ENCODE measurements at places on chromosomes 5 and 9. TPM values are rescaled to one million over a fixed set of nuclear protein-coding genes. Genes with fewer than 3 reads are reported as not detected.

- no peak overlapping the region for H3K4me3 ChIP-seq
- H3K36me3 ChIP-seq, result peaks cover 15% of the 10 kb centered on the region
- no peak overlapping the region for H3K27ac ChIP-seq
Measured at GRCh38 chr5:40717281-40717680, 37.6 kb downstream of the PTGER4 start.

GRCh38 chr5:35783551-35783950 lies 73.1 kb upstream of the IL7R start:
- H3K27ac ChIP-seq, result no peak overlapping the region
- H3K27me3 ChIP-seq, result no peaks in the 10 kb centered on the region
- H3K36me3 ChIP-seq, result no peaks in the 10 kb centered on the region
- no peaks in the 10 kb centered on the region for H3K4me1 ChIP-seq
- H3K4me3 ChIP-seq, result no peak overlapping the region
- no peak for DNase-seq

DNA sequence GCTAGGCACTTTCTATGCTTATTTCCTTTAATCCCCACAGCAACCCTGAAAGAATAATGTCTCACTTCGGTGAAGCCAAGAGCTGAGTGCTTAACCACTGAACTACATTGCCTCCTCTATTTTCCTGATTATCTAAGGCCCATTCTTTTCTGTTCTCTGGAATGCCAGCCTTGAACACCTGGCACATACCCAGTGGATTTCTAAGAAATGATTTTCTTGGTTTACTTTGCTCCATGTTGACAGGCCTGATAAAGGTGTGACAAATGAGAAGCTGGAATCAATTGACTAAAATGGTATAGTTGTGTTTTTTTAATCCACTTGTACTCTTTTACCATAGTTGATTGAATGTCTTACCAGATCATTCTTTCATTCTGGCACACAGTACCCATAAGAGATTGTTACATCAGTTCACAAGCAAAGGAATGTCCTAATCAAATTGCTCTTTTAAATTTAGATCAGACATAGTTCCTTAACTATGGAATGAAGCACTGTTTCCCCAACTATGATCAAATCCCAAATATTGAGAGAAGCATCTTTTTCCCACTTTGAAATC lies 9.0 kb upstream of the ENC1 start:
- H3K4me1 ChIP-seq, result no peaks in the 10 kb centered on the region
- DNase-seq, result no peak
- H3K27me3 ChIP-seq, result peaks cover 14% of the 10 kb centered on the region

- H3K4me1 ChIP-seq, result no peaks in the 10 kb centered on the region
- no peaks in the 10 kb centered on the region for H3K27me3 ChIP-seq
- DNase-seq, result no peak
- no peak overlapping the region for H3K27ac ChIP-seq
- H3K36me3 ChIP-seq, result no peaks in the 10 kb centered on the region
Measured at GRCh38 chr9:82895822-82896110, 167.2 kb downstream of the RASEF start.

DNA sequence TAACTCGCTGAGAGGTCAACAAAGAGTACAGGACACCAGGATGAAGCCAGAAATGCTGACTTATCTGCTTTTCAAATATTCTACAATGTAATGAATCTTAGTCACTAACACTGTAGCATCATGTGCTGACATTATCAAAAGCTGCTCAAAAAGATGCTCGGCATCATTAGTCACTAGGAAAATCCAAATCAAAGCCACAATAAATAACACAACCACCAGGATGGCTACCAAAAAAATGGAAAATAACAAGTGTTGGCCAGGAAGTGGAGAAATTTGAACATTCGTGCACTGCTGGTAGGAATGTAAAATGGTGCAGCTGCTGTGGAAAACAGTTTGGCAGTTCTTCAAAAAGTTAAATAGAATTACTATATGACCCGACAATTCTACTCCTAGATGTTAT lies 269.1 kb downstream of the GLIS3 start:
- no peak overlapping the region for H3K4me3 ChIP-seq
- no peak for DNase-seq
- no peaks in the 10 kb centered on the region for H3K36me3 ChIP-seq
- H3K27ac ChIP-seq, result no peak overlapping the region

GRCh38 chr5:139299486-139299885 lies 5.9 kb downstream of the MATR3 start:
- H3K4me3 ChIP-seq, result peak overlapping the region; percentile 46
- peak overlapping the region; percentile 65 for H3K27ac ChIP-seq
- H3K27me3 ChIP-seq, result no peaks in the 10 kb centered on the region
- H3K36me3 ChIP-seq, result no peaks in the 10 kb centered on the region

- no peaks in the 10 kb centered on the region for H3K4me1 ChIP-seq
- no peaks in the 10 kb centered on the region for H3K27me3 ChIP-seq
- H3K36me3 ChIP-seq, result no peaks in the 10 kb centered on the region
- H3K27ac ChIP-seq, result no peak overlapping the region
- no peak for DNase-seq
- H3K4me3 ChIP-seq, result no peak overlapping the region
Measured at GRCh38 chr5:148206620-148207019, 3.8 kb downstream of the SPINK6 start.

DNA sequence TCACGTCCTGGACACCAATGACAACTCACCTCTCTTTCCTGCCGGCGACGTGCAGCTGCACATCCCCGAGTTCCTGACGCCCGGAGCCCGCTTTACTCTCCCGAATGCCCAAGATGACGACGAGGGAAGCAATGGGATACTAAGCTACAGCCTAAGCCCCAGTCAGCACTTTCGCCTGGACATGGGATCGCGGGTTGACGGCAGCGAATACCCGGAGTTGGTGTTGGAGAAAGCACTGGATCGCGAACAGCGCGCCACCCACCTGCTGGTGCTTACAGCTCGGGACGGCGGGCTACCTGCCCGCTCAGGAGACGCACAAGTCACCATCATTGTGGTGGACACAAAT lies 1.1 kb downstream of the PCDHAC1 start:
- H3K36me3 ChIP-seq, result no peaks in the 10 kb centered on the region
- DNase-seq, result no peak
- no peak overlapping the region for H3K27ac ChIP-seq
- peaks cover 58% of the 10 kb centered on the region for H3K27me3 ChIP-seq
- H3K4me3 ChIP-seq, result peak overlapping the region; percentile 78

DNA sequence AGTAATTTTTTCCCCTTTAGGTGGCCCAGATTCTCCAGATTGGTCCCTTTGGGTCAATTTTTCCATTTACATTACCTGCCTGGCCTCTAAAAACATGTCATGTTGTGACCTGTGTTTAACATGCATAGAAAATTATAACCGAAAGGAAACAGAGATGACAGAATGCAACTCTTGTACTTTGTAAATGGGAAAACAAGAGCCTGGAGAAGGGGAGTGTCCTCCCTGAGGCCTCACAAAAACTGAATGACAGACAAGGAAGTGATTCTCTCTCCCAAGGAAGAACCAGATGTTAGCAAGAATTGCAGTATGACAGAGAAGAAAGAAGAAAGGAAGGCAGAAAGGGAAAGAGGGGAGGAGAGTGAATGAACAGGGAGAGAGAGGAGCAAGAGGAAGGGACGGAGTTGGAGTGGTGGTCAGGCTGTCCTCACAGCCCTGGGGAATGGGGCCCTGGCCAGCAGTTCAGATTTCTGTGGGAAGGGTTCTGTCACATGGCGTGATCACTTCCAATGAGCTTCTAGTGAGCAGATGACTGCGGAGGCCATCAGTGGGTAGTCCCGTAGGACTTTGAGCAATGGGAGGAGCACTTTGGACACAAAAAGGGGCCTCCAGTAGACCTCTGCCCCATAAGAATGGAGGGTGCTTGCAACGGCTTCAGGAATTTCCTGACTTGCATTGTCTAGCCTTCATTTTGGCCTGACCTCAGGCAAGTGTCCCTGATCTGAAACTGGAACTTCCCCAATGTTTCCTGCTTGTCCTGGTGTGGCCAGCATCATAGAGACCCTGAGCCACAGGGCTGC lies 31.6 kb downstream of the ABLIM3 start:
- H3K36me3 ChIP-seq, result no peaks in the 10 kb centered on the region
- DNase-seq, result no peak
- H3K4me3 ChIP-seq, result no peak overlapping the region
- H3K27me3 ChIP-seq, result peaks cover 19% of the 10 kb centered on the region
- no peak overlapping the region for H3K27ac ChIP-seq
- no peaks in the 10 kb centered on the region for H3K4me1 ChIP-seq

DNA sequence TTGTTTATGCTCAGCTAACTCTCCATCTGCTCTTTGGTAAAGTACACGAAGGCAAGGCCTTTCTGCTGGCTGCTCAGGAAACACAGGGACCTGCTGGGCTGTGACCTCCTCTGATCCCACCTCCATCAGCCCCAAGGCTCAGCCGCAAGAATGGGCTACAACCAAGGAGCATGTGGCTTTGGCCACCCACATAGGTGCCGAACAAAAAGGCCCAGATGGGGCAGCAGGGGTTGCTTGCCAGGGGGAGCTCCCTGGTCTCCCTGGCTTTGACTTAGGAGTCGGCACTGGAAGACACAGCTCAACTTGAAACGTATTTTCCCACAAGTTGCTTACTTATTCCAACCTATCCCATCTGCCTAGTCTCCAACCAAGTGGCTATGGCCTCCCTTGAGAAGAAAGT lies 461.1 kb downstream of the ICE1 start:
- no peak overlapping the region for H3K27ac ChIP-seq
- DNase-seq, result no peak
- H3K27me3 ChIP-seq, result peaks cover 8% of the 10 kb centered on the region
- no peaks in the 10 kb centered on the region for H3K36me3 ChIP-seq
- H3K4me1 ChIP-seq, result no peaks in the 10 kb centered on the region

DNA sequence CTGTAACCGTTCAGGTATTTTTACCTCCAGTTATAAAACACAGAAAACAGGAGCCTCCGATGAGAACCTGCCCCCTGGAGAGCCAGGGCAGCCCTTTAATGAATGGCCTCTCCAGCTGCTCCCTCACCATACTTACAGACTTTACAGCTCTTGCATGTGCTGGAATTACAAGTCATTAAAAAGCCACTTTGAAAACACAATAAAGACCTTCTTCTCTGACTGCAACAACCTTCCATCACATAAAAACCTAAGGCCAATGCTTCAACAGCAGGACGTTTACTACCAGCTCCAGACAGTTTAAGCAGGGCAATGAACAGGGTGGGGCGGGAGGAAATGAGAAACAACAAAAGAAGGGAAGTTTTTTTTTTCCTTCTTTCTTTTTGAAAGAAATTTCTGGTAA lies 213.8 kb downstream of the MLLT3 start:
- no peak overlapping the region for H3K4me3 ChIP-seq
- no peak for DNase-seq
- H3K36me3 ChIP-seq, result no peaks in the 10 kb centered on the region
- H3K27me3 ChIP-seq, result no peaks in the 10 kb centered on the region
- peaks cover 9% of the 10 kb centered on the region for H3K4me1 ChIP-seq

DNA sequence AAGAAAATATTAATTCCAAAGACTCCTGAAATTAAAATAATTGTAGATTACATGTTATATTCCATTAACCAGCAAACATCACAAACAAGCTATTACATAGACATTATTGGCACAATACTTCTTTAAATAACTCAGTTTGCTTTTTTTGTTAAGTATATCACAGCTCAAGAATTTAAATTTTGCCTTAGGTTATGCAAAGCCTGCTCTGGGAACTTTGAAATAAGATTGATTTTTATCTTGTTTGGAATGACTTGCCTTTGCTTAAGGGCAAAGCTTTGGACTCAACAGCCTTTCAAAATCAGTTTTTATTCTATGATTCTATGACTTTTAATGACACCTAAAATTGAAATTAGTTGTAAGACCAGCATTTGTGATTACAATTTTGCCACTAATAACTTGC lies 78.2 kb downstream of the ALDH7A1 start:
- no peak for DNase-seq
- no peaks in the 10 kb centered on the region for H3K36me3 ChIP-seq
- H3K27ac ChIP-seq, result no peak overlapping the region
- no peaks in the 10 kb centered on the region for H3K4me1 ChIP-seq

GRCh38 chr5:1311439-1312055 lies 16.7 kb upstream of the TERT start:
- no peak overlapping the region for H3K27ac ChIP-seq
- H3K36me3 ChIP-seq, result peaks cover 10% of the 10 kb centered on the region
- no peak overlapping the region for H3K4me3 ChIP-seq
- no peak for DNase-seq

DNA sequence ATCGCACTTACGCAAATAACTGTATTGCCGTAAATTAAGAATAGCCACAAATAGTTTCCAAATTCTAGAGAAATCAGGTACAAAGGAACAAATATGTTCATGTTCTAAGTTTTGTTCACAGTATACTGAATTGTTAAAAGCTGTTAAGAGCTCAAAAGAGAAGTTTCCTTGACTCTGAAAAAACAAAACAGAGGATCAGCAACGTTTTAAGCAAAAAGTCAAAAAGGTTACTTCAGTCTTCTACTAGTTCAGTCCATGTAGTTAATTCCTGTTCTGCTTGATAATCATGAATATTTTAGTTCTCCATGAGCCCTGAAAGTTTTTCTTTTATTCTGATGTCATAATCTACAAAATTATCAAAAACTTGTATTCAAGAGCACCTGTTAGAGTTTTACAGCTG lies 128.6 kb upstream of the MAST4 start:
- peaks cover 9% of the 10 kb centered on the region for H3K36me3 ChIP-seq
- DNase-seq, result no peak
- H3K4me1 ChIP-seq, result peaks cover 6% of the 10 kb centered on the region
- H3K4me3 ChIP-seq, result no peak overlapping the region

- no peak overlapping the region for H3K4me3 ChIP-seq
- H3K27ac ChIP-seq, result no peak overlapping the region
Measured at GRCh38 chr5:88544671-88545070, 276.0 kb upstream of the TMEM161B start.

Gene SYK
- 261 TPM for polyA plus RNA-seq

Gene TAF9
- 123 TPM for polyA plus RNA-seq

Gene CDKN2B-AS1
- polyA plus RNA-seq, result 0.48 TPM

Gene PAX5
- polyA plus RNA-seq, result 17.1 TPM

Gene EIF4EBP3
- polyA plus RNA-seq, result 90.3 TPM

All from naive B cell (primary cell).